ENCODE measurements at places on chromosomes 12 and 14. TPM values are rescaled to one million over a fixed set of nuclear protein-coding genes. Genes with fewer than 3 reads are reported as not detected.

NUAK1 gene
- total RNA-seq: 42.1 TPM

DNA sequence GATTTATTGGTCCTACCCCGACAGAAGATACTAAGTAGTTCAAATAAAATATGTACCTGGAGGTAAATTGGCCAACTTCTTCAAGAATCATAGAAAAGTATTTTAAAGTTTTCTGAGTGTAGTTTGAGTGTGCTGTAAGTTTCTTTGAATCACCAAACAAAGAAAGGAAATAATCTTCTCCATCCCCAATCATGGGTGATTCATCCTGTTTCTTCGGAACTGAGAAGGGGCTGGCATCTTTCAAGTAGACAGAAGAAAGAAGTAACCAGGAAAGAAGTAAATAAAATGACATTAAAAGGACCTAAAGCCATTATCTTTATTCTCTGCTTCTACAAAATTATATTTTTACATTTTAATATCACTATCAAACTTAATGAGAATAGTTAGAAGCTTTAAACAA is 6.8 kb downstream of the LMNTD1 start:
- DNase-seq: no peak

DNA sequence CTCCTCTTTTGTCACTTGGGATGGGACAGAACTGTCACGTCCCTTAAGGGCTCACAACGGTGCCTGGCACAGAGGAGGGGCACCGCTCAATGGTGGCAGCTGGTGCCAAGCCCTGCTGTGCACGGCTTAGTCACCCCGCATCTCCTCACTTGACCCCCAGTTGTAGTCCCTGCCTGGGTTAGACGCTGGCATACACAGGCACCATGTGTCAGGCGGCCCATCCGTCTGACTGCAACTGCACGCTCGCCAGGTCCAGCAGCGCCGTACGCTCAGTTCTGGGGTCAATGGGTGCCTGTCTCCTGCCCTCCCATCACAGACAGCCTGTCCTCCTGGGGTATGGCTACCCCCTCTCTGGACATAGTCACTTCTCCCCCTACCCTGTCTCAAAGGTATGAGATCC is 1.6 kb upstream of the PACS2 start:
- DNase-seq: no peak

TDRD9 gene
- 4.8 TPM for total RNA-seq

GRCh38 chr12:100186071-100186470 is 14.5 kb upstream of the ACTR6 start:
- no peak for DNase-seq

KRT83 gene
- not detected for total RNA-seq

- DNase-seq: no peak
Measured at GRCh38 chr12:57055824-57056223, 5.9 kb upstream of the MYO1A start.

DNA sequence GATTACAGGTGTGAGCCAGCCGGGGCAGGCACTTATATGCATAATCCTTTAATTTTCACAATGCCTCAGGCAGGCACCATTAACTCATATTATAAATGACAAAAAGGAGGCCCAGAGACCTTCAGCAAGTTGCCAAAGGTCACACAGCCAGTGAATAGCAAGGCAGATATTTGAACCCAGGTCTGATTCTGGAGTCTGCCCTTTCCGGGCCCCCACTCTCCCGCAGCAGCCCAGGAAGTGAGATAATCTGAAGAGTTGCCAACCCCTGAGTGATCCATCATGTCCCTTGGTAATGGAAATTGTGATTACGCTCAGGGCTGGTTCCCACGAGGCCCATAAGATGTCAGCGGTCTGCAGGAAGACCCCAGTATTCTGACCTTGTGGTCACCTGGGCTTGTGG is 95.3 kb upstream of the MED13L start:
- DNase-seq: no peak

DNA sequence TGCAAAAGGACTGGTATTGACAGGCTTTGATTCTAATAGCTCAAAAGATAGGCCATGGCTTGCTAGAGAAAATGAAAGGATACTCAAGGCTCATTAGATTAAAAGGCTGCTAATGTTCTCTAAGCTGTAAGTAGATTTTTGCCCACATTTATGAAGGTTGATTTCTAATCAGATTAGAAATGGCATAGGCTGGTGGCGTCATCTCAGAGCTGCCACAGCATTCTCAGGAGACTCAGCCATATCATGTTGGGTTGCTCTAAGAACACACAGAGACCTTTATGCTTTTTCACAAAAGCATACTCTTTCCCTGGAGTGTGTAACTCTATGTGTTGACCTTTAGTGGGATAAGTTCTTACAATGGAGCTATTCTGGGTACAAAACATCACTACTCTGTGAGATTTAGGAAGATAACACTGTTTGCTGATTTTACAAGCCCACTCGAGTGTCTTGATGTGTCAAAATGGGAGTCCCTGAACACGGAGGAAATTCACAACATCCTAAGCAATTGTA is 576.0 kb downstream of the NRXN3 start:
- DNase-seq: no peak

GRCh38 chr12:84464616-84465015 is 448.0 kb downstream of the SLC6A15 start:
- no peak for DNase-seq

VPS33A gene
- 11.4 TPM for total RNA-seq

DNA sequence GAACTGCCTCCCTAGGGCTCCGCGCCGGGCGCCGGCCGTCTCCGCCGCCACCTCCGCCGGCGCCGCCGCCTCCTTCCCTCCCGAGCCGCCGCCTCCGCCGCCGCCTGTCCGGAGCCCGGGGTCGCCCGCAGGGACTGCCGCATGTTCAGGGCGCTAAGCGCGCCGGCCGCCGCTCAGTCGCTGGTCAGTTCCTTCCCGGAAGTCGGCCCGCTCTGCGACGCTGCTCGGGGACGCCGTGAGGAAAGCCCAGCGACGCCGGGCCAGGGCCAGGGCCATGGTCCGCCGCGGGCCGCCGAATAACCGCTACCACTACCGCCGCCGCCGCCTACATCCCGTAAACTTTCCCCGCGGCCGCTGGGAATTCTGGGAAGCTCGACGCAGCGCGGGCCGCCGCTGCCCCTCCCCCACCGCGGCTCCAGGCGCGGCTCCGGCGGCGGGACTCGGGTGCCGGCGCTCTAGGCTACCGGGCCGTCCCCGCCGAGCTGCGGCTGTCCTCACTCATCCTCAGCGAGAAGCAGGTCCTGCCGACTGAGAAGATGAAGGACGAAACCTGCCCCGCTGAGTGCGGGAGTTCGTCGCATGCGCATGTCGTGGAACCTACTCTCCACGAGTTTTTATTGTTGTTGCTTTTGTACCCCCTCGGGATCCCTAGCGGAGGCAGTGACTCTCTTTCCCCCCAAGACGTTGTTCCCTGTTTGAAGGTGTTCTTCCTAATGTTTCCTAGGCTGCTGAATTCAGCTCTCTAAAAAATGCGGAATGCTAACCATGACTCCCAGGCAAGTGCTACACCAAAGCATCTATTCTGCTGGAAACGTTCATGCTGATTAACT is at the start of gene SAV1:
TSS of gene SAV1 (minus strand) at position 311 of the 830 bp plus-strand sequence. CDS start 339 bp downstream, outside the sequence.
- peak; percentile 88 for DNase-seq

TAS2R7 gene
- not detected for total RNA-seq

APAF1 gene
- 5.0 TPM for total RNA-seq

DNA sequence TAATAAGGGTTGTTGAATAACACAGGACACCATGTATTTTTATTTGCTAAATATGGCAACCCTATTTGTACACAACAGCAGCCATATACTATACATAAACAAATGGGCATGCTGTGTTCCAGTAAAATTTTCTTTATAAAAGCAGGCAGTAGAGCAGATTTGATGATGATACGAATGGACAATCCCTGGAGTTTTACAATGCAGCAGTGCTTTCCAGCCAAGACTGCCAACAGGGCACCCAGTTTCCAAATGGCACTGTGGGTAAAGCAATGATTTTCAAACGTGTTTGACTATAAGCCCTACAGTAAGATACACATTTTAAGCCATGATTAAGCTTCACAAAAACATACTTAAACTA is 282.7 kb downstream of the NUAK1 start:
- DNase-seq: no peak

GALNT6 gene
- total RNA-seq: 0.60 TPM

NRIP2 gene
- 1.2 TPM for total RNA-seq

YAF2 gene
- 88.1 TPM for total RNA-seq

DNA sequence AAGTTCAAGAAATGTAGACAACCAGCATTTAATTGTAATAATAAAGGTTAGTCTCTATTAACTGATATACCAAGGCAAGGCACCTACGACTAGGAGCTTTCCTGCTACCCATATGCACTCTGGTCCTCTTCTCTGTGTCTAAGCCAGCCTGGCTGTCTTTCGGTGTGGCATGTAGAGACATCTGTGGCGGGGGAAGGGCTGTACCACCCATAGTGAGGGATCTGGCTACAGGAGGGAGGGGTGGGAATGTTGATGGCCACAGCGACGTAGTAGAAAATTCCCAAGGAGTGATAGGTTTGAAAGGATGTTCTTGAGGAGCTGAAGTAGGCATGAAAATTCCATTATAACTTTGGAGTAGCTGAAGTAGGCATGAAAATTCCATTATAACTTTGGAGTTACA is 344.2 kb downstream of the ATP23 start:
- no peak for DNase-seq

DNA sequence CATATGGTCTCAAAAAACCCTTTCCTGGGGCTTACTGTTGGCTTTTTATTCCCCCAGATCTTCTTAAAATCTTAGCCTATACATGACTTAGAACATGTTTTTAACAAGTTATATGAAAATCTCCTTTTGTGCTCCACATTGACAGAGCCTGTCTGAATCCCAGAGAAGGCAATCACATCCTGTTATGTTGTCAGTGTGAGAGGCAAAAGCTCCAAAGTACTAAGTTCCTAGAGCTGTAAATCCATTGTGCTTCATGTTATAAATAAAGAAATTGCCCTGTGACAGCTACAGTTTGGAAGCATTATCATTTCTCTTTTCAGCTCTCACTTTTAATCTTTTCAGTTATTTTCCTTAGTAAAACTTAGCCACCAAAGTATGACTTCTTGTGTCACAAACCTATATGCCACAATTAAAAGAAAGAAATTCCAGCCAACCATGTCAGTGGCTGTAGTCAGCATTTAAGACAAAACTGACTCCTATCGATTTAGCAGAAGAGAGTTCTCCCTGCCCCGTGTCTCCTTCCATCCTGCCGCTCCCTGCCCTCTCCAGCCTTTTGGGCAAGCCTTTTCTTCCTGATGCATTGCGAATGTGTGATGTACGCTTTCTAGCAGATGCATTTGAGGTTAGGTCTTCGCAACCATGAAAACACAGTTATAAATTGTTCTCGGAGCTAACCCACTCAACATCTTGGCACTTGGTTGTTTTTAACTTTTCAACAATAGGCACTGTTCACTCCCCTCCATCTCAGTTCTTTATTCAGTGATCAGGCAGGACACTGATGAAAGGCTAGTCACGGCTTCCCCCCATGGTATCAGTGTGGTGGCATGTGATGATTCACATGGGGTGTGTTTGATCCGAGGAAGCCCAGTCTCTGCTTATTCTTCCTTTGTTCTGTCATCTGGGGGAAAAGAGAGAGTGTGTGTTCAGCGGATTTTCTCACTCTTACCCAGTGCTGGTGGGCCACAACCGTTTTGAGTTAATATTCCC is 143.5 kb downstream of the SSPN start:
- no peak for DNase-seq

FRMD6 gene
- total RNA-seq: 7.7 TPM

DNA sequence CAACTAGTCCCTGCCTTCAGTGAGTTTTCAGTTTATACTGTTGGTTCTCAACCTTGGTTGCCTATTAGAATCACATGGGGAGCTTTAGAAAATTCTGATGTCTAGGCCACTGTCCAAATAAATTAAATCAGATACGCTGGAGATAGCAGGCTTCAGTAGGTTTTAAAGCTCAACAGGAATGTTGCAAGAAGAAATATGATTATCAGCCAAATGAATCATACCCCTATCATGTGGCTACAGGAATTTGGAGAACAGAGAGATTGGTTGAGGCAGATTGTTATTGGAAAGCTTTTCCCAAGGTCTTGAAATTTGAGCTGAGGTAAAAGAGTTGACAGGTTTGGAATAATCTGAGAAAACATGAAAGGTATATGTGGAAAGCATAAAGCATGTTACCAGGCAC is 125.3 kb downstream of the WIF1 start:
- DNase-seq: no peak

All from left ventricle myocardium inferior (tissue), 1 donor.